LHCN-M2 (cell line): ENCODE measurements at places on chromosomes 11 and 22.

DNA sequence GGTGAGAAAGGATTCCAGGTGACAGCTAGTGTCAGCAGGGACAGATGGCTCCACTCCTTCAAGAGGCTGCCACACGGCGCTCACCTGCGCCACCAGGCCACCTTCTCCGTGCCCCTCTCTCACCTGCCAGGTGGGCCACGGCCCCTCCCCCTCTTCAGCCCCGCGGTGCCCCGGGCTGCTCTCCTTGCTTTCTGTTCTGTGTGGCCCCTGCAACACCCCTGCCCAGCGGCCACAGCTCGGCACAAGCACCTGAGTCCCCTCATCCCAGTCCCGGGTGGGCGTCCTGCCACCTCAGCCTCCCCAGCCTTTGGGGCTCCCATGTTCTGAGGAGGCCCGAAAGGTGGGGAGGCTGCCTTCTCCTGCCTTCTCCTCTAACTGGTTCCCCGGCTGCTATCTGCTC, 46.4 kb downstream of the APOL1 start:
- no peak for DNase-seq

- DNase-seq = no peak
These were observed 3.1 kb upstream of the UBE2L3 start for GRCh38 chr22:21564411-21564810.

DNA sequence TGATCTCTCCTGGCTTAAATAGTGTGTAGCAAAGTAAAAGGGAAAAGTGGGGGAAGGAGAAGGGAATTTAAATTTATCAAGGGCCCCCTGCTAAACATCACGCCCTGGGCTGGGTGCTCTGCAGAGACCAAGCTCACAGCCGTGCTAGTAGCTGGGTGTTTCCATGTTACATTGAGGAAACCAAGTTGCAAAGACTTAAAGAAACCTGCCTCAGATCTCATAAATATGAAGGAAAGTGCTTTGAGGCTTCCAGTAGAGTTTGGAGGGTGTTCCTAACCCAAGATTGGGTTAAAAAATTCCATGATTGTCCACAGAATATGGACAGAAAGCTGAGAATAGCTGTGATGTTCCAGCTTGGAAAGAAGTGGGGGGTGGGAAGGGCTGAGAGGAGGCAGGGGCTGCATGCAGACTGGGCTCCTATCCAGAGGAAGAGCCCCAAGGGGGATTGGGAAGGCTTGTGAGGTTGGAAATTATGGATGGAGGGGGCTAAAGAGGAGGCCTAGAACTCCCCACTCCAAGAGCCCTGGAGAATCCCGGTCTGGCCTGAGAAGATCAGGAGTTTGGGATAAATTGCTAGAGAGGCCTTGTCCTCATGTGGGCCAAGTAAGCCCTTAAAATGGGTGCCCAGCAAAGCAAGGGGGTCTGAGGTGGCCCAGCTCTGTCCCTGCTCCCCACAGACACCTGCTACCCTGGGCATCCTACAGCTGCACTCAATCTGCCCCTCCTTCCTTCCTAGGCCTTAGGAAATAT, 25.0 kb upstream of the OAF start:
- DNase-seq = no peak

GRCh38 chr11:1155274-1155693, 2.5 kb upstream of the MUC5AC start:
- DNase-seq = no peak
